ENCODE measurements at places on chromosomes 3 and 15.

DNA sequence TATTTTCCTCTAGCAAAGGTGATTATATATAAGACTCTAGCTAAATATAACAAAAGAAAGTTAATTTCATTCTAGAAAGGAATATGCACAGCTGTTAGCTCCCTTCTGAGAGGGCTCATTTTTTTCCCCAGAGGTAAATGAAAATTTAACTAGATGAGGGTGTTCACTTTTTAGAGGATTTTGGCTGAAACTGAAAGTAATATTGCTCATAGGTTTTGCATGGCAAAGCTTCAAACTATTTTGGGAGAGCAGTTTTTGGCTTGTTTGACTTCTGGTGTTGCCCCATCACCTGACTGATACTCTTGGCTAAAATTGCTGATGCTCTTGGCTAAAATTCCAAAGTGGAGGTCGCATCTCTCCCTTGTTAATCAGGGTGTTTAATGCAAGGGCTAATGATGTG, 311.9 kb downstream of the EDEM1 start:
- DNase-seq: no peak

DNA sequence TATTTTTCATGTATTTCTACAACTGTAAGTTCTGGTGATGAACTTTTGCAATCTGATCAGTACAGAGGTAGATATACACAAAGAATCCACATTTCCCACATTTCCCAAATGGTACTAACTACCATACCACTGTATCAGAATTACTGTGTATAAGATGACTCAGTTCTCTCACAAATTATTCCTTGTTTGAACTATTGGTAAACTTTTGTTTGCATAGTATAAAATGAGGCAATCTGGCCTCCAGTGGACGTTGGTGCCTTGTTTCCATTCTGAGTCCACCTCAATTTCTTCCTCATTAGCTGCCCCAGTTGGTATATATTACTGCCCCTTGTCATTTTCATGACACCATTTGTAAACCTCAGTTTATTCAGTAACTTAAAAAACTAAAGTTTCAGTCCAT, 38.5 kb downstream of the SPTSSB start:
- DNase-seq: no peak

DNA sequence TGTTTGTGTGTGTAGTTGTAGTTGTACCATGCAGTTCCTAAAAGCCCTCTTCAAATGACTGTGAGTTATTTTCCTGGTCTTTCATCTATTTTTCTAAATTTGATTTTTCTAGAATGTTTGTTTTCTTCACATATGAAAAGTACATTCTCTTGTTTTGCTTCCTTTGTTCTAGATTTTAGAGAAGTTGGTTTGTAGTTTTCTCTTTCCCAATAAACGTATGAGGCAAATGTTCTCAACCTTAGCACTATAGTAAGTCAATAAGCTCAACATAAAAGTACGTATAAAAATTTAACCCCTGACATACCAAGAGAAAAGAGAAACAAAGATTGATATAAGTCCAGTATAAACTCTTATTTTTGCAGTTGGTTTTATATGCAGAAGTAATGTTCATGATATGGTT, 74.7 kb downstream of the IL1RAP start:
- no peak for DNase-seq

DNA sequence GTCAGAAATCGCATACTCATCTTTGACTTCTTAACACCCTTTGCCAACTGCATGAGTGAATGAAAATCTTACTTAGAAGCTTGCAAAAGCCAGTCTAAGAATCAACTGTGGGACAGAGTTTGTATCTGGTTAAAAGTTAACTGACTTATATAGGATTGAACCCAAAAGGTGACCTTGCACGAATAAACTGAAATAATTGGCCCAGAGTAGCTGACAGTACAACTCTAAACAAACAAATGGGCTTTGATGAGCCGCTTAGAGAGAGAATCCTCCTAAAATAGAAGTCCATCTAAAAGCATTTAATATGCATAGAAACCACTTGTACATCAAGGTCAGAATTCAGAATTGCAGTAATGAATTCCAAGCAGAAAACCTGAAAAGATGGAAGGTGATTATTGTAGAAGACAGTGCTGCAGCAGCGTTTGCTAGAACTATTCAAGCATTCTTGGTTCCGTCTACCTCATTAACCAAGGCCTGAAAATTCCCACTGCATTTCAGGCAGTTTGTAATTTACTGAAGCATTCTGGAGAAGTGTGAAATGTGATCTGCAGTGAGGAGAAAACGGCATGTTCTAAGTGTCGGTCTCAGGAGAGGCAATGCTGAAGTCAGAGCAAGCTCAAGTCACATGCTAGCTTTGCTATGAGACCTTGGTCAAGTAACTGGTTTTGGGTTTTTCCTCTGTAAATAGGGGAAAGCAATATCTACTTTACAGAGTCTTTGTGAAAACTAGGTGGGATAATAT, 103.7 kb downstream of the CADPS start:
- DNase-seq: no peak

GRCh38 chr15:73035221-73035620, 17.0 kb upstream of the NEO1 start:
- DNase-seq: no peak

GRCh38 chr3:187713504-187713903, 11.1 kb upstream of the RTP2 start:
- no peak for DNase-seq

- no peak for DNase-seq
These were observed 866 bp downstream of the TNIK start for GRCh38 chr3:171459137-171459941.

GRCh38 chr3:130565224-130565623, 48.2 kb downstream of the COL6A6 start:
- DNase-seq: no peak

Measured in 8988T (cell line).